ENCODE measurements at places on chromosomes 3 and 15.
A peak's percentile ranks its signal among the peaks of the same experiment; 100 is the strongest.

GRCh38 chr3:187804745-187805121, 59.5 kb upstream of the BCL6 start:
- DNase-seq: no peak

GRCh38 chr3:77407441-77407840, 367.5 kb downstream of the ROBO2 start:
- DNase-seq: no peak

GRCh38 chr3:149581681-149582370, 76.0 kb downstream of the WWTR1 start:
- peak; percentile 59 for DNase-seq

DNA sequence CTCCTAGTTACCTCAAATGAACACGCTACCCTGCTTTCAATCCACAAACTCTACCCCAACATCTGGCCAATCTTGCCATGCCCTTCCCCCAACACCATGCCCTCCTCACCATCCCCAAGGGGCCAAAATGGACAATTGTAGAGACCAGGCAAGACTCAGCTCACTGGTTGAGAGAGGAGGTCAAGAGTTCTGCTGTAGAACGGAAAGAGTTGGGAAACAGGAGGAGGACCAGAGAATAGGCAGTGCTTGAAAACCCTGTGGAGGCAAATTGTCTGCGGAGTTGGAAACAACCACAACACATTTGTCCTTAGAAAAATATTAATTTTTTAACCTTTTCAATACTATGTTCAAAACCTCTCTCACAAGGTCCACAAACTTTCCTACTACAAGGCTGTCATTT, 128.8 kb upstream of the BFSP2 start:
- no peak for DNase-seq

- no peak for DNase-seq
Observed at GRCh38 chr3:139975594-139976365, 40.8 kb downstream of the CLSTN2 start.

DNA sequence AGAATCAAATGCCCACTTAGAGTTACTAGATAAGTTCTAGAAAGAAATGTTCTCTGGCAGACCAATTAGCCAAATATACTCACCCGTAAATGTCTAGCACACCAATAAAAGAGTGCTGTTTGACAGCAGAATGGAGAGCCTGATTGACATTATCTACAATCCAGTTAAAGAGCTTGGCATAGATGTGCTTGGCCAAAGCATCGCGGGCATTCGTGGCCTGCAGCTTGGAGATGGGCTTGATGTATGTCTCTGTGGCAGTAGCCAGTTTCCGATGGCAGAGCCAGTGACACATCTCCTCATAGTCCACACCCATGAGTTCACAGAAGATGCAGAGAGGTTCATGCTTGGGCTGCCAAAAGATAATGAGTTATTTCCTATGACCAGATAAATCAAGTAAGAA, 101.5 kb upstream of the MYO5C start:
- no peak for DNase-seq

DNA sequence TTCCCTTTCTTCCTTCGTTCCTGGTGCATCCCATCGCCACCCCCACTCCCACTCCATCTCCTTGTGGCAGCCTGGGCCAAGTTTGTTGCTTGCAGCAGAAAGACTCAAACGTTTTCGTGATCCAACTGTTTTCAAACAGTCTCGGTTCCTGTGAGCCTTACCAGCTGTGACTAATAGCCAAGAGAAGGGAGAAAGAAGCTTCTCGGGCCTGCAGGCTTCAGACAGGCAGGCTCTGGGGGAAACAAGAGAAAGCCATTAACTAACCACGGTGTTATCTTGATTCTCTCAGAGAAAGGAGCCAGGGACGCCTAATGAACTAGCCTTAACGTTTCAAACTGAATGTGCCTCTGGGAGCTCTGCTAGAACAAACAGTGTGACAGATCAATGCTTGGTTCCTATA, 742.0 kb downstream of the NR2F2 start:
- peak; percentile 60 for DNase-seq

All from stomach (tissue), 19 donors.